ENCODE measurements at places on chromosomes 12 and 14.
A peak's percentile ranks its signal among the peaks of the same experiment; 100 is the strongest.

- DNase-seq: no peak
Observed at GRCh38 chr12:79769860-79770485, 79.2 kb upstream of the PAWR start.

DNA sequence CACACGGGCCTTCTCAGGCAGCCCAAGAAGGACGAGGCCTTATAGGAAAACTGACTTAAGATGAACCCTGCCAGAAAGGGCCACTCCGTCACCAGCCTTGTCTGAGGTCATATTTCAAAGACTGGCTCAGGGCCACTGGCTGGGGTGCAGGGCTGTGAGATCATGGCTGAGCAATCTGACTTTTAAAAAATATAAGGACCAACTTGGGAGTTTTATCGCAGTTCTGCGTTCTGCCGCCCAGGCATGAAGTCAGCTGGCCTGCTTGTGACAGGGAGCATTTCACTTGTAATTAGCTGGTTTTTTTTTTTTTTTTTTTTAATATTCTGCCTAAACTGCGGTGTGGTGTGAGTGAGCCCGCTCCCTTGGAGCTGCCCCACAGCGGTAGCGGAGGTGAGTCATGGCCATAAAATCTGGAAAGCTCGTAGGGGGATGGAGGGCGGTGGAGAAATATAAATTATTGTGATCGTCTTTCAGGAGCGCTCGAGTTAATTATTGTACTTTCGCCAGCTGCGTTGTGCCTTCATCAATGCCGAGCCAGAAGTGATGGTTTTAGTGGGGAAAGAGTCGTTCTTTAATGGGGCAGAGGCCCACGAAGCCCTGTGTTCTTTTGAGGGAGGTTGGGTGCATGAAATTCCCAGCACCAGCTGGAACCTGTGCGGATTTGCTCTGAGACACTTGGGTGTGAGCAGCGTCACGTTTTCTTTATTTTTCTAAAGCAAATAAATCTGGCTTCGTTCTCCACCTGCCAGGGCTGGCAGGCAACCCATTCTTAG, 231.9 kb downstream of the C12orf75 start:
- peak; percentile 53 for DNase-seq

DNA sequence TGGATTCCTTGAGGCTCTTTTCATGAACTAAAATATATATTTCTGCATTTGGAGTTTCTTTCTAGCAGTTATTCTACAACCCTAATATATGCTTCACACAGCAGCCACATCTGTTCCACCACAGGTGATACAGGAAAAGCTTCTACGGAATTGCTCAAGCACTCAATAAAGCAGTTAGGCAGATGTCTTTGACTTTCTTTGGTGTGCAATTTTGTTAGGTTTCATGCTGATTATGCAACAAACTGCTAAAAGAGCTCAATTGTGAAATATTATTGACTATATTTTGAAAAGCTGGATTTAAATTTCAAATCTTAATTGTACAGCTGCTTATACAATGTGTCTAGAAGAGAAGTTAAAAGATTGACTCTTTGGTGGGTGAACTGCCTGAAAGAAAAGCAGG, 1055.6 kb upstream of the FBXO33 start:
- DNase-seq: no peak

GRCh38 chr12:68779280-68779679, 28.7 kb upstream of the MDM2 start:
- DNase-seq: no peak

DNA sequence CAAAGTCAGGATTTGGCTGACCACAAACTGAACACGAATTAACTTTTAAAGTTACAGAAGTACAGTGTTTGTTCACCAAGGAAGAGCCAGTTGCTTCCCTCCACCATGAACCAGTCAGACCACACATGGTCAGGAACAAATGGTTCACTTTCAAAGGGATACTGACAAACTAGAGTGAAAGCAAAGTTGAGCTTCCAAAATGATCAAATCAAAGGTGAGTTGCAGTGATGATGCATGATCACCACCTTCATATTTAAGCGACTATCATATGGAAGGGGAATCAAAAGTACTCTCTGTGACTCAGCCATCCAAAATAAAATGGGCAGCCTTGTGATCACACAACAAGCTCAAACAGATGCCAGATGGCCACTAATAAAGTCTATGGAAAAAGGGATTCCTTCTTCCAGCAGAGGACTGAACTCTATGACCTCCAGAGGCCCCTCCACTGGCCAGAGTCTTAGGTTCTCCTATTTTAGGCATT, 13.1 kb downstream of the NT5DC3 start:
- DNase-seq: no peak

DNA sequence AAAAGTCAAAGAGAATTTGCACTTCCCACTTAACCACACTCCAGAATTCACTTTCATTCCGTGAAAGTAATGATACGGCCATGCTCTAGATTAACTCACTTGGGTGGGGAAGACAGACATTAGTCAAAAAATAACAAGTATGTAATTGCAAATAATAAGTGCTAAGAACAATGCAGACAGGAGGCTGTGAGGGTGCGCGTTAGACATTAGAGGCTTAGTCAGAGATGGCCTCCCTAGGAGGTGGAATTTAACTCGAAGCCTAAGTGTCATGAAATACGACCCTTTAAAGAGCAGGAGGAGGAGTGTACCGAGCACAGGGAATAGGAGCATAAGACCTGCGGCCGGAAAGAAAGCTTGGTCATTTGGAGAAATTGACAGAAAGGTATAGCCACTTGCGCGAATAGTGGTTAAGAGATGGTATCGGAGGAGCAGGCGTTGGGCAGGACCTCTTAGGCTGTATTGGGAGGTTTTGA, 628 bp downstream of the SNRPF start:
- no peak for DNase-seq

- DNase-seq: no peak
Observed at GRCh38 chr14:63901434-63902085, 48.8 kb downstream of the SYNE2 start.

DNA sequence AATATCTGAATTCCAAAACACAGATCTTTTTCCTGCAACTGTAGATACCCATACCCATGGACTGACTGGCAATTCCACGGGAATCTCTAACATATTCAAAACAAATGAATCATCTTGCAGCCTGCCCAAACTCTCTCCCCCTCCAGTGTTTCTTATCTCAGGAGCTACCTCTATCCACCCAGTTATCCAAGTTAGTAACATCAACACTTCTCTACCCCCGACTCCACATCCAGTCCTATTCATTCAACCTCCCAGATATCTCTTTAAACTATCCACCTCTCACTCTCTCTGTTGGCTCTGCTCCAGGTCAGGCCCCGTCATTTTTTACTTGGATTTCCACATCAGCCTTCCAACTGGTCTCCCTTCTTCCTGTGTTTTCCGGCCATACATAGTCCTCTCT, 6.7 kb upstream of the KCNH5 start:
- DNase-seq: no peak

DNA sequence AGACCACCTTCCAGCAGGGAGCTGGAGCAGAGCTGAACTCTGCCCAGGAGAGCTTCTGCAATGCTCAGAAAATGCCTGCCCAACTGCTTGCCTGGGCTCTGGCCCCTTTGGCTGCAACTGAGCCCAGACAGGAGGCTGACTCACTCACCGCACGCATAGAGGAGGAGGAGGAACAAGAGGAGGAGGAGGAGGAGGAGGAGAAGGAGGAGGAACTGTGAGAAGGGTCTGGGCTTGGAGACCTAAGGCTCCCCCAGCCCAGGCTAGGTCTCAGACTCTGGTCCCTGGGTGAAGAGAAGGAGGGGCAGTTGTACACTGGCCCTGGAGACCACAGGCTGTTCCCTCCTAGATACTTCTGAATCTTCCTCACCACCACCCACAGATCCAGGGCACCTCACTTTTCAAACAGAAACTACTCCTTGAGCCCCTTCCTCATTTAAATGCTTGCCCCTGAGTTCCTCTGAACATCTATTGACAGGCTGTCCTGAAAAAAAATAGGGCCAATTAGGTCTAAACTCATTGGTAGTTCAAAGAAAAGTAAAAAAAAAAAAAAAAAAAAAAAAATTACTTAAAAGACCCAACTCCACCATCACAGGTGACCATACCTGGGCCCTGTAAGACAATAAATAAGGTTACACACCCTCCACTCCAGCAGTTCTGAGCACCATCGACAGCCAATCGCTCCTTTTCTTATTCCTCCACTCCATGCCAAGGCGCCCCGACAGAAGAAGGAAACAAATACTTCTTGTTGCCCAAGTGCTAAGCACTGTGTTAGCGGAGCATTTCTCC, 674 bp downstream of the VDR start:
- peak; percentile 55 for DNase-seq

- no peak for DNase-seq
Observed at GRCh38 chr12:39805651-39806050, 186.0 kb upstream of the ABCD2 start.

DNA sequence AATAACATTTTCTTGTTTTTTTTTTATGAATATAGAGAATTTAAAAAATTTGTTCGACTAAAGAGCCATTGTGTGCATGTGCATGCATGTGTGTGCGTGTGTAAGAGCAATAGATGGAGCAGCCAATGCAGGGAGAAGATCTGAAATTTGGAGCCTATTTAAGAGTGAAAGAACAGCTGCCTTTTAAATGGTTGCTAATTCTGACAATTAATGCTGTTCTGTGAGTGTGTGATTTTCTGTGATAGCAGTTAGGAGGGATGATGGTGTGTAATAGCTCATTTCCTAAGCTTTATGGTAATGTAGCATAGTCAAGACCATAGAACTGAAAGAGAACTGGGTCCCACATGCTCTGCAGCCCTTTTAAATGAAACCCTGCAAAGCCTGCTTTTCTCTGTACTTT, 137.9 kb downstream of the NRXN3 start:
- DNase-seq: no peak

GRCh38 chr14:104592785-104593184, 11.8 kb downstream of the TMEM179 start:
- no peak for DNase-seq

- no peak for DNase-seq
Observed at GRCh38 chr12:3304436-3305165, 186.4 kb upstream of the PRMT8 start.

DNA sequence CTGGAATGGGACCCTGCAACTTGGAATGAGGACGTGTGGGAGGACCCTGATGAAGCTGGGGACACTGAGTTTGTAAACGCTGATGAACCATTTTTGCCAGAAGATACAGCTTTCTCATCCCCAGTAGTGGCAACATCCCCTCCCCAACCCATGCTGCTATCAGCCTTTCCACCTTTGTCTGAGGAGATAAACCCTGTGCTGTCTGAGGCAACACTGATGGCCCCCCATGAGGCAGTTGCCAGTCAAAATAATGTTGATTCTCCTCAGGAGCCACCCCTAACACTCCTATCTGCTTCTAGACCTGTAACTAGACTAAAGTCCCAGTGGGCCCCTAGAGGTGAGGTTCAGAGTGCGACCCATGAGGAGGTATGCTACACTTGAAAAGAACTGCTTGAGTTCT, 7.5 kb upstream of the RNASE9 start:
- DNase-seq: no peak

DNA sequence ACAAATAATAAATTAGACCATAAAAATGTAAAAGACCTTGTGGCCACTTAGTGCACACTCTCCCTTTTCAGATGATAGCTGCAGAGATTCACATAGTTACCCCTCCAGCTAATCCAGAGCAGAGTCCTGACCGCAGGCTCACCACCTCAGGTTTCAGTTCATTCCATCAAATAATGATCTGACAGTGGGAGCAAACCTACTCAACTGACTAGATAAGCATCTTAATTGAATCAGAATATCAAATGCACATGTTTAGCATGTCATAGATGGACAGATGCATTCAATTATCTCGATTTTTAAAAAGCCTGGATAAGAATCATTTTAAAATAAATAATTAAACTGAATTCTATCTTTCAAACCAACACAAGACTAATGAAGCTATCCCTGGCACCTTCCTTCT, 242.3 kb upstream of the PDZRN4 start:
- no peak for DNase-seq

DNA sequence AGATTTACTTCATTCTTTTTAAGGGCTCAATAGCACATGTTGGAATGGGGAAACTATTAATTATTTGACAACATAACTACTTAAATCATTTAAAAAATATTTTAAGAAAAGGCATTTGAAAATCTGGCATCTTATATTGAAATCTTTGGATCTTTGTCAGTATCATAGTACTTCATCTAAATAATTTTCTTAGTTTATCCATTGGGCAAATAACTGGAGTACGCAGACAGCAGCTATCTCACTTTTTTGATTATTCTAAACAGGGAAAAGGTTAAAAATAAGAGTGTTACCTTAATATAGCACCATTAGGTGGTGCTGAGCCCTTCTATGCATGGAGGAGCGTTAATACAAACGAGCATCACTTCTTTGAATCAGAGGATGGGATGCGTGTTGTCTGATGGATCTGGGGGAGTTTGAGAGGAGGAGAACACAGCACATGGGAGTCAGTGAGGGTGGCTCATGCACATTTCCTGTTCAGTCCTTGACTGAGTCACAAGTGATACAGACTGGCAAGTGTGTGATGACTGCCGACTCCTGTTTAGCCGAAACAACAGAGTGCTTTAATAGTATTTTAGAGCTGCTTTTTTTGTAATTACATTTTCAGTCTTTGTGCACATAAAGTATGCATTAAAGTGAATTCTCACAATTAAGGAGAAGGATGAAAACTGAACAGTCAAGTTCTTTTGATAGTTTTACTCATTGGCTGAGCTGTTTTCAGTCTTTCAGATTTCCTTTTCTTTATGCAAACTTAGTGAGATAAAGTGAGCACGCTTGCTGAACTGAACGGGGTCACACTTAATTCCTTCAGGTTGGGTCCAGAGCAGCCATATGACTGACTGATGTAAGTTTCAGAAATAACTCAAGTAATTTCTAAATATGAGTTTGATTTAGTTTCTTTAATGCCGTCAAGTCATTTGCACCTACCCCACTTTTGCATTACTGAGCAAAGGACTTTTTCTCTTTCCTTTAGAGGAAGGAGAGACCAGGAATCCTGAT, 92.7 kb downstream of the DIP2B start:
- DNase-seq: no peak

DNA sequence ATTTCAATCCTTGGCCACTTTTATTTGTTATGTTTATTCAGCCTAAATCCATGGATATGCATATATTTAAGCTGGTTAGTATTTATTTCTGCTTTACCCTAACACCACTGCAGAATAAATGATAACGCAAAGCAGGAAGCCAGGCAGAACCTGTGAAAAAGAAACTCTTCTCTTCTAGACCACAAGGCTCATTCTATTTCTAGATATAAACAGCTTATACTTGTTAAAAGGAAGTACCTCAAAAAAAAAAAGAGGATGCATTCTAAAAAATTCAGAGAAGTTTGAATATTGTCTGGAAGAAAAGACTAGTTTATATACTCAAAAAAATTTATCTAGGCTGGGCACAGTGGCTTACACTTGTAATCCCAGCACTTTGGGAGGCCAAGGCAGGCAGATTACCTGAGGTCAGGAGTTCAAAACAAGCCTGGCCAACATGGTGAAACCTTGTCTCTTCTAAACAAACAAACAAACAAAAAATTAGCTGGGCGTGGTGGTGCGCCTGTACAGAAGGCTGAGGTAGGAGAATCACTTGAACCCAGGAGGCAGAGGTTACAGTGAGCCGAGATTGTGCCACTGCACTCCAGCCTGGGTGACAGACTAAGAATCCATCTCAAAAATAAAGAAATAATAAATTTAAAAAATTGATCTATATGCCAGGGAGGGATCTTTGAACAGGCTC, 55.8 kb downstream of the GALNT4 start:
- no peak for DNase-seq

Data from left ventricle myocardium superior (tissue), 1 donor.